Tracheal epithelial cell (primary cell): ENCODE measurements at places on chromosomes 2 and 18. TPM values are rescaled to one million over a fixed set of nuclear protein-coding genes. Genes with fewer than 3 reads are reported as not detected.

CNGA3 gene
- total RNA-seq, result not detected in 2 replicates

GALR1 gene
- not detected in 2 replicates for total RNA-seq

ASB18 gene
- not detected in 2 replicates for total RNA-seq

TUBB8B gene
- total RNA-seq, result 0.24 TPM in 1 of 2 replicates, not detected in the other

AKAIN1 gene
- total RNA-seq, result not detected in 2 replicates

BOLL gene
- total RNA-seq, result not detected in 2 replicates

DOK1 gene
- 3.0 and 3.9 TPM in 2 replicates for total RNA-seq

SPP2 gene
- total RNA-seq, result not detected in 2 replicates

HOXD12 gene
- not detected in 2 replicates for total RNA-seq

NPC1 gene
- total RNA-seq, result 93.4 and 150 TPM in 2 replicates

TANC1 gene
- total RNA-seq, result 17.1 and 22.6 TPM in 2 replicates

CD207 gene
- total RNA-seq, result not detected in 2 replicates

MFSD2B gene
- 0.24 TPM in 1 of 2 replicates, not detected in the other for total RNA-seq

ZNF521 gene
- 0.72 TPM in 1 of 2 replicates, not detected in the other for total RNA-seq

LBH gene
- total RNA-seq, result 20.7 and 58.6 TPM in 2 replicates

GPAT2 gene
- total RNA-seq, result 1.5 and 4.8 TPM in 2 replicates

SRD5A2 gene
- total RNA-seq, result not detected in 2 replicates

ATP6V1B1 gene
- not detected in 2 replicates for total RNA-seq

RUFY4 gene
- total RNA-seq, result under 0.01 TPM in 1 of 2 replicates, not detected in the other

STARD6 gene
- total RNA-seq, result 0.43 TPM in 1 of 2 replicates, not detected in the other

DUSP19 gene
- 0.24 and 0.43 TPM in 2 replicates for total RNA-seq

TMEM37 gene
- total RNA-seq, result 0.72 TPM in 1 of 2 replicates, not detected in the other

CNTNAP5 gene
- total RNA-seq, result not detected in 2 replicates

DSC3 gene
- total RNA-seq, result 260 and 288 TPM in 2 replicates

SNRNP27 gene
- total RNA-seq, result 27.9 and 31.3 TPM in 2 replicates

RFTN2 gene
- total RNA-seq, result 0.21 TPM in 1 of 2 replicates, not detected in the other

RAPH1 gene
- 16.6 and 18.8 TPM in 2 replicates for total RNA-seq

TMEM185B gene
- 28.7 and 31.1 TPM in 2 replicates for total RNA-seq

HOXD4 gene
- 1.2 TPM in 1 of 2 replicates, not detected in the other for total RNA-seq

VWA3B gene
- total RNA-seq, result under 0.01 TPM in 1 of 2 replicates, not detected in the other

MOCOS gene
- 15.9 and 32.6 TPM in 2 replicates for total RNA-seq

MRPL44 gene
- total RNA-seq, result 26.3 and 45.6 TPM in 2 replicates

ANKRD53 gene
- under 0.01 TPM in 1 of 2 replicates, not detected in the other for total RNA-seq

EGR4 gene
- total RNA-seq, result not detected in 2 replicates

ACYP2 gene
- 19.5 and 20.7 TPM in 2 replicates for total RNA-seq

KIAA2012 gene
- total RNA-seq, result not detected in 2 replicates

HS6ST1 gene
- 18.8 and 33.9 TPM in 2 replicates for total RNA-seq

C2orf72 gene
- total RNA-seq, result 0.24 TPM in 1 of 2 replicates, not detected in the other

RGPD4 gene
- not detected in 2 replicates for total RNA-seq

SCYGR1 gene
- not detected in 2 replicates for total RNA-seq

SERPINB4 gene
- total RNA-seq, result 8.1 and 10.8 TPM in 2 replicates

DOK6 gene
- under 0.01 TPM in 1 of 2 replicates, not detected in the other for total RNA-seq

OTX1 gene
- 2.7 and 4.3 TPM in 2 replicates for total RNA-seq

THAP4 gene
- 52.9 and 64.8 TPM in 2 replicates for total RNA-seq

PECR gene
- 14.9 and 19.4 TPM in 2 replicates for total RNA-seq

MYCN gene
- not detected in 2 replicates for total RNA-seq

PIKFYVE gene
- 20.2 and 20.7 TPM in 2 replicates for total RNA-seq

NYAP2 gene
- under 0.01 TPM in 1 of 2 replicates, not detected in the other for total RNA-seq

MOGAT1 gene
- total RNA-seq, result not detected in 2 replicates

KATNAL2 gene
- under 0.01 and 1.2 TPM in 2 replicates for total RNA-seq

CCT7 gene
- 351 and 397 TPM in 2 replicates for total RNA-seq

PLGLB1 gene
- total RNA-seq, result 0.24 and 2.3 TPM in 2 replicates

AP1S3 gene
- total RNA-seq, result 51.8 and 69.5 TPM in 2 replicates

TMEM247 gene
- total RNA-seq, result not detected in 2 replicates

SH3YL1 gene
- total RNA-seq, result 50.4 and 135 TPM in 2 replicates

MAP4K3 gene
- total RNA-seq, result 18.3 and 28.7 TPM in 2 replicates

DYNAP gene
- not detected in 2 replicates for total RNA-seq

SCG2 gene
- total RNA-seq, result 0.21 and 0.24 TPM in 2 replicates
